ENCODE measurements at places on chromosomes 6 and 20.
A peak's percentile ranks its signal among the peaks of the same experiment; 100 is the strongest.

- peak; percentile 46 for DNase-seq
These were observed 20.1 kb downstream of the ECT2L start for GRCh38 chr6:138815797-138816528.

DNA sequence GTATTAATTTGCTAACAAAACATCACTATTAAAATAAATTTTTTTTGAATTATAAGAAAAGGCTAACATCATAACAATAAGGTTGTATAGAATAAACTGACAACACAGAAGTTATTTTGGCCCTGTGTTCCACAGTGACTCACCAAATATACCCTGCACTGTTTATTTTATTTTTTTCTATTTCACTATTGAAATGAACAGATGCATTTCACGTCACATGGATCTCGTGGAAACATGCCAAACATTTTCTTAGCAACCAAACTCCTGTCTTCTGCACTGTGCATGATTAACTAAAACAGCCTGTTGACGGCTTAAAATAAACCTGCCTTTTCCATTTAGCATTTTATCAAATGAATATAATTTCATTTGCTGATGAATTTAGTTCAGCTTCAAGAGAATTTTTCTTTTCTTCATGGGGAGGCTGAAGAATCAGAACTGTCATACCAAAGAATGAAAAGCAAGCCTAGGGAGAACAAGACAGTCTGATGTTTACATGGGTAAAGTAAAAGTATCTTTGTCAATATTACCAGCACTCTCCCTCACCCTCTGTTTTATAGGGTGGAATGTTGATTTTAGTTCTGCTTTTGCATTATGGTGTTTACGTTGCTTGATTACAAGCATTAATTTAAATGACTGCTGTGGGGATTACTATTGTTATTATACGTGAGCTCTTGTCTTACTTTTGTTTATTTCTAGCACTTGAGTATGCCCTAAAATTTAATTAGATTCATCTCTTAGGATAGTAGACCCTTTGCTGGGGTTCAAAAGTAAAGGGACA is 115.3 kb downstream of the LCA5 start:
- DNase-seq = no peak

DNA sequence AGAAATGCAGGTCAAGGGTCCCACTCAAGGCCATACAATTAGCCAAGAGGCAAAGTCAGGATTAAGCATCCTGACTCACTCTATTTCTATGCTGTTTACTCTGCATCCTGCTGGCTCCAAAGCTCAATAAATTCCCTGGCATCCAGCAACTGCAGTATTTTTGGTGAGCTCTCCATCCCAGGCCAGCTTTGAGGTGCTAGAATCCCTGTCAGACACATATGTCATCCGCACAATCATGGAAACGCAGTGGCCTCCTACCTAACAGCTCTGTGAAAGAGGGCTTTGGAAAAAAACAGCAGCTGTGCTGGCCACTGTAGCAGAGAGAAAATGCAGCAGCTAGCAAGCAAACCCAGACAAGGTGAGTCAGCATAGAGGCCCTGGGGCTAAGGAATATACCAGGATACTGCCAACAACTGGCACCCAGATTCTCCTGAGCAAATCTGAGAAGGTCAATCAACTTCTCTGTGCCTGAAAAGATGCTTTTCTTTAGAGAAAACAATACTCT is 58.4 kb downstream of the ANKEF1 start:
- no peak for DNase-seq

DNA sequence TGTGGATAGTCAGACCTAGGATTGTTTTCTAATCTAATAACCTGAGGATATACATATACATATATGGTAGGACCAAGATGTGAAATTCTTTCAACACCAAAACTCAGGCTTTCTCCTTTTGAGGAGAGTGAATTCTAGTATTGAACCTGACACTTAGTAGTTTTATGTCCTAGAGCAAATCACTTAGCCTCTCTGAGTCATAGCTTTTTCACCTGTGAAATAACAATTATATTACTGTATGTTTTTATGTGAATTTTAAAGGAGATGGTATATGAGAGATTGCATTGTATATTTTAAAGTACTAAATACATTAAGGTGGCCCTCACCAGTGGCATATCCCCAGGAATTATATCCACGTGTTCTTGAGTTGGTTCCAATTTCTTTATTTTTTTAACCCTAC is 34.6 kb downstream of the TREML1 start:
- no peak for DNase-seq

DNA sequence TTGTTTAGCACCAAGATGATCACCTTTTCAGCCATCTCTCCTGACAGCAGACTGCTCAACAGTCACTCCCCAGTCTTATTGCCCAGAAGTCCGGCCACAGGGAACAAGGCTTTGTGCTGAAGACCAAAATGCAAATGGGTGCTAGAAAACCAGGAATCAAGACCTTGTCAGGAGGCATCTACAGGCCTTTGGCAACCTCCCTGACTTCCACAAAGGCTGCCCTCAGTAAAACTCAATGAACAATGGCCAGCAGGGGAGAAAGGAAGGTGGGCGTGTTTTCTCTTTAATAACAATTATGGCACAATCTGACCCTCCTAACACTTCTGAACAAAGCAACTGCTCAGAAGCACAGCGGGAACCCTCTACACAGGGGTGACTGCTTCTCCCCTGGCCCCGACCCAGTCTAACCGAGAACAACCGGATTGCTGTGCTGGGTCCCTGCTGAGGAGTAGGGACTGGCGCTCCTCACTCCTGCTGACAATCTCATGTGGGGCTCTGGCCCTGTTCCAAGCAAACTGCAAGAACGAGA is 41.6 kb downstream of the PLCG1 start:
- DNase-seq = peak; percentile 14

DNA sequence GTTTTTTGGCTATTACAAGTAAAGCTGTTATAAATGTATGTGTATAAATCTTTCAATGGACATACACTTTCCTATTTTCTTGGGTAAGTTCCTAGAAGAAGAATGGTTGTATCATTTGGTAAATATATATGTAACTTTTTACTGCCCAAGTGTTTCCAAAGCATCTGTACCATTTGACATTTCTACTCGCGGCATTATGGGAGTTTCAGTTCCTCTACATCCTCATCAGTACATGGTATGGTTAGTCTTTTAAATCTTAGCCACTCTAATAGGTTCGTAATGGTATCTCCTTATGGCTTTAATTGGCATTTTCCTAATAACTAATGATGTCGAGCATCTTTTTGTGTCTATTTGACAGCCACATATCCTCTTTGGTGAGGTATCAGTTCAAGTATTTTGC is 12.9 kb downstream of the SNPH start:
- DNase-seq = no peak

DNA sequence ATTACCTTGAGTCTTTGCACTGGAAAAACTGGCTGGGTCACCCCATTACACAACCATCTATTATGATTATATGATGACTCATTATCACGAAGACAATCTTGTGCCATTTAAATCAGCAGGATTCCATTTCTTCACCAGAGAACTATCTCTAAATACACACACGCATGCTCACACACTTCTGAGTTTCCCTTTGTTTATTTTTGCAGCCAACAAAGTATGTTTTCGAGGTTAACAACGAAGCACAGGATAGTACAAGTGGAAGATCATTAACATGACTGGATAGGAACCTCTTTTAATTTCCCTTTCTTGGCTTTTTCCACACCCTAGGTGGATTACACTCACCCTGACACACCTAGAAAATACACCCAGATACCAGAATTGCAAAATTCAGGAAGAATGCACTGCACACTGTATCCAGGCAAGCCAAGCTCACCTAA is 18.9 kb downstream of the PERP start:
- DNase-seq = peak; percentile 36

DNA sequence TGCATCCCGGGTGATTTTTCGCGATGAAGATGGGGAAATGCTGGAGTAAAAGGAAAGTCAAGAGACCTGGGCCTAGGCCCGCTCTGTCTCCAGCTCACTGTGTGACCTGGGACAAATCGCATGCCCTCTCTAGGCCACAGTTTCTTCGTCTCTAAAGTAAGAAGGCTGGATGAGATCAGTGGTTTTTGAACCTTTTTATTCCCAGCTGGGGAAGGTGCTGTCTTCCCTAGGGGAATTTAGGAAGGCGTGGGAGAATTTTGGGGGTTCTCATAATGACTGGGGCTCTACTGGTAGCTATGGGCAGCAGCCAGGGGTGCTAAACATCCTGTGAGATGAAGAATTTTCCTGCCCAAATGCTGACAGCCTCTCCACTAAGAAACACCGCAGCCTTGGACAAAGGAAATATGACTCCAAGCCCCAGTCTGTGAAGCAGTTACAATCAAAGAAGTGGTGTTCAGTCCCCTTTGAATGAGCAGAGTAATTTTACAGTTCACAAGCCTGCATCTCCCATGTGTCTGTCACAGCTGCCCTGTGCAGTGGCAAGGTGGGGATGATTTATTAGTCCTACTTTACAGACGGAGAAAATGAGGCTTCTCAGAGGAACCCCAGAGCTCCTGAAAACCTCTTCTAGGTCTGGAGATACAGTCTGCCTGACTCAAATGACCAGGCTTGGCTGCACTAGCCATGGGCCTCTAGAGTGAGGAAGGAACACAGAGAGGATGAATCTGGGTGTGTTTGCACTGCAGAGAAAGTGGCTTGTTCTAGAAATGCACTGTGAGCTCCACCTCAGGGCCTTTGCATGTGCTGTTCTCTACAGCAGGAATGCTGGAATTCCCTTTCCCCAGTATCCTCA is 57.2 kb downstream of the RAB44 start:
- no peak for DNase-seq

- DNase-seq = no peak
These were observed 301.8 kb downstream of the KIF16B start for GRCh38 chr20:16271450-16271849.

DNA sequence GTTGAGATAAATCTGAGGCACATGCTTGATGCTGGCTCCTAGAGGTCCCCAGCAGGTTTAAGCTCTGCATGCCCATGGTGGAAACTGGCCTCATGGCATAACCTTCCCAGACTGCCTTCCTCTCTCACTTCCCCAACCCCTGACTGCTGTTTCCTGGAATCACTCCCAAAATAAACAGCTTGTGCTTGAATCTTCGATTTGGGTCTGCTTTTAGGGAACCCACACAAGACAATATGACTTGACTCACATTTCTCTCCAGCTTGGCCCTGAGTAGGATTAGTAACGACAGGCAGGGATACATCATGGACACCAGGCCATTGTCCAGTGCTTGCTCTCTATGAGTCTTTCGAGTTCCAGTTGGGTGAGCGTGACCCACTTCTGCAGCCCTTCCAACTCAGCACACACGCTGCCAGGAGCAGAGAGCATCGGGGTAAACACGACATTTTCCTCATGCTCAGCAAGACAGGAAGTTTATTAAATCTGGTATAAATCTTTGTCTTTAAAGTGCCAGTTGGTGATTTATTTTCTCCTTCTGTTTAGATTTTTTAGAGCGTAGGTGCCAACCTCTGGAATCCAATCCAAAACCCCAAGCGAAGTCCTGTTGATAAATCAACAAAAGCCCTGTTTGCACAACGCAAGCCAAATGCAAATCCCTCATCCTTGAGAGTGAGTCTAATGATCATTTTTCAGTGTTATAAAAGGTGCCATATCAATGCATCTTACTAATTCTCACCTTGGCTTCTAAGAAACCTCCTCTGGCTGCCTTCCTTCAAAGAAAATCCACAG is 135.0 kb downstream of the FOXA2 start:
- DNase-seq = no peak

DNA sequence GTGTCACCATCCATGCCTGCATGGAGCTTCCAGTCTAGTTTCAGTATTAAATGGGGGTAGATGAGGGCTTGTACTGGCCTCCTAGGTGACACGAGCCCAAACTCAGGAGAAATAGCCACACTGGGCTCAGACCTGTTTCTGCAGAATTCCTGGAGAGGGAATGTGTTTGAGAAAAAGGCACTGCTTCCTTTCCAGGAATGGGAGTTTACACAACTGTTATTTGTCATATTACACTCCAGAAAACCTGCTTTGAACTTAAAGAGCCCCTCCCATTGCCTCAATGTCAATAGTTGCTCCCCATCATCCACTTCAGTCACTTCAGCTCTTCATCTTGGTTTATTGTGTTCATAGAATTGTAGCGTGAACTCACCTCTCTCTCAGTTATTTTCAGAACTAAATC is 151.5 kb downstream of the CFAP61 start:
- DNase-seq = no peak
